ENCODE measurements at places on chromosomes 1 and 21. TPM values are rescaled to one million over a fixed set of nuclear protein-coding genes. Genes with fewer than 3 reads are reported as not detected.

- no peak overlapping the region for H3K27ac ChIP-seq
- H3K4me1 ChIP-seq, result no peaks in the 10 kb centered on the region
- H3K4me3 ChIP-seq, result no peak overlapping the region
- H3K36me3 ChIP-seq, result no peaks in the 10 kb centered on the region
- DNase-seq, result no peak
Observed at GRCh38 chr1:183515002-183515689, 42.8 kb downstream of the SMG7 start.

GRCh38 chr1:87899017-87899416 lies 570.3 kb downstream of the LMO4 start:
- no peaks in the 10 kb centered on the region for H3K4me1 ChIP-seq
- no peak overlapping the region for H3K4me3 ChIP-seq
- no peaks in the 10 kb centered on the region for H3K27me3 ChIP-seq

GRCh38 chr1:204041803-204042505 lies 31.0 kb upstream of the SOX13 start:
- no peaks in the 10 kb centered on the region for H3K27me3 ChIP-seq
- H3K36me3 ChIP-seq, result no peaks in the 10 kb centered on the region
- DNase-seq, result no peak

DNA sequence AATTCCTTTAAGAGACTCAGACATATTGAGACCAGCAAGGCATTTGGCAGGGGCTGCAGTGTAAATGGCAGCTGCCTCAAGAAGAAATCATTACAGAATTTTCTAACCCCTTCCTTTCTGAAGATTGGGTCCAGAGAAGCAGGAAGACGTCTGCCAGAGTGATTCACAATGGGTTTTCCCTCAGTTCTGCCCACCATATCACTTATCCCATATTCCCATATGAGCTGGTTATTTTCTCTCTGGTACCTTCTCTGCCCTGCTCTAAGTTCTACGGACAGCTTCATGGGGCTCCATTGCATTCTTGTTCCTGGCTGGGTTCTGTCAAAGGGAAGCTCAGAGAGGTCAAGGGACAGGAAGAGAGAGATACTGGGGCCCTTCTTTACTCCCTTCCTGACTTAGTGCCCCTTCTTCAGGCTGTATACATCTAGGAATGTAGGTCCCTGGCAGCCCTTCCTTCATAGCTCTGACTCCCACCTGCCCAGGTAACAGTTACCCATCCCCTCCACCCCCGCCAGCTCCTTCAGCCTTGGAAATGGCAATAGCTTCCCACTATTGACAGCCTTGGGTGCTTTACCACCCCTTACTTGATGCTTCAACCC lies 420.6 kb upstream of the DAB1 start:
- H3K4me1 ChIP-seq, result no peaks in the 10 kb centered on the region
- DNase-seq, result no peak
- no peaks in the 10 kb centered on the region for H3K36me3 ChIP-seq
- H3K27ac ChIP-seq, result no peak overlapping the region

DNA sequence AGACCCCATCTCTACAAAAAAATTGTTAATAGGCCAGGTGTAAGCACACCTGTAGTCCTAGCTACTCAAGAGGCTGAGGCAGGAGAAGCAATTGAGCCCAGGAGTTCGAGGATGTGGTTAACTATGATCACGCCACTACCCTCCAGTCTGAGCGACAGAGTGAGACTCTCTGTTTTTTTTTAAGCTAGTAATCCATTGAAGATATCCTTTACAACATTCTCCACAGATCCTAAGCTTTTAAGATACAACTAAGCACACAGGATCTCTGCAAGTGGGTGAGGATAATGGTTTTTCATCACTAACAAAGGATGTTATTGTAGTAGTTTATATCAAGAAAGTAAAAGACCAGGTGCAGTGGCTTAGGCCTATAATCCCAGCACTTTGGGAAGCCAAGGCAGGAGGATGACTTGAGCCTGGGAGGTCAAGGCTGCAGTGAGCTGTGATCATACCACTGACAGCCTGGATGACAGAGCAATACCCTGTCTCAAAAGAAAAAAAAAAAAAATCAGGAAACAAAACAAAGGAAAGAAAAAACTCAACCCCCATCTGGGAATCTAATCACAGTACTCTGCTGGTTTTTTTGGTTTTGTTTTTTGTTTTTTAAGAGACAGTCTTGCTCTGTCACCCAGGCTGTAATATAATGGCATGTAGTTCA lies 166.1 kb downstream of the RERE start:
- H3K4me3 ChIP-seq, result no peak overlapping the region
- no peak for DNase-seq
- H3K27me3 ChIP-seq, result no peaks in the 10 kb centered on the region
- H3K27ac ChIP-seq, result no peak overlapping the region

DNA sequence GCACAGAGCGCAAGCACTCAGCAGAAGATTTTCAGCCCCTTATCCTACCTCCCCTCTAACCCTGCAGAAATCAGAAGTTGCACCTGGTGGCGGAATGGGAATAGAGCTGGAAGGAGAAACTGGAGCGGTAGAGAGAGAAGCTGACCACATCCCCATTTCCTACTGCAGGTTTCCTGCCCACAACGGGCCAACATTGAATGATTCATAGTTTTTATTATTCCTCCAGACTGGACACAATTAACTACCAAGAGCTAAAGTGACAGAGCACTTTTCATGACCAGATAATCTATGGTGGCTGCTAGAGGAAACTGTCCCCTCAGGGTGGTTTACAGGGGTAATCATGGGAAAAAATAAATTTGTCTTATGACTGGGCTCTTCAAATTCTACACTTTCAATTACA lies 21.3 kb upstream of the LRRC8D start:
- no peaks in the 10 kb centered on the region for H3K27me3 ChIP-seq
- no peak for DNase-seq

- no peak overlapping the region for H3K27ac ChIP-seq
- peaks cover 3% of the 10 kb centered on the region for H3K4me1 ChIP-seq
- H3K27me3 ChIP-seq, result no peaks in the 10 kb centered on the region
- no peak overlapping the region for H3K4me3 ChIP-seq
- H3K36me3 ChIP-seq, result no peaks in the 10 kb centered on the region
Observed at GRCh38 chr1:214563881-214564280, 12.5 kb upstream of the PTPN14 start.

DNA sequence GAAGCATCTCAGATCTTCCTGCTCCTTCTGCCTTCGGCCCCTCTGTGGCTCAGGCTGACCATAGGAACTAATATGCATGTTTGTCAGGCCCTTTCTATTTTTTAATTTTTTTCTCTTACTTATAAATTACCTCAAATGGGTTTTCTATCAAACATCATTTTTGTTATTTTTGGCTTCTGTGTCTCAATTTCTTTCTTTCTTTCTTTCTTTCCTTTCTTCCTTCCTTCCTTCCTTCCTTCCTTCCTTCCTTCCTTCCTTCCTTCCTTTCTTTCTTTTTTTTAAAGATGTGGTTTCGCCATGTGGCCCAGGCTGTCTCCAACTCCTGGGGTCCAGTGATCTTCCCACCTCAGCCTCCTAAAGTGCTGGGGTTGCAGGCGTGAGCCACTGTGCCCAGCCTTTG lies 36.2 kb upstream of the TLR5 start:
- peak overlapping the region; percentile 74 for H3K27ac ChIP-seq
- DNase-seq, result no peak
- H3K4me3 ChIP-seq, result no peak overlapping the region

GRCh38 chr21:37842163-37842919 lies 73.9 kb downstream of the KCNJ6 start:
- no peak overlapping the region for H3K4me3 ChIP-seq
- H3K27ac ChIP-seq, result no peak overlapping the region
- no peaks in the 10 kb centered on the region for H3K36me3 ChIP-seq
- no peak for DNase-seq

GRCh38 chr1:59411147-59411546 lies 114.3 kb downstream of the FGGY start:
- no peak overlapping the region for H3K4me3 ChIP-seq
- H3K36me3 ChIP-seq, result no peaks in the 10 kb centered on the region
- H3K27ac ChIP-seq, result no peak overlapping the region
- H3K4me1 ChIP-seq, result no peaks in the 10 kb centered on the region
- no peaks in the 10 kb centered on the region for H3K27me3 ChIP-seq
- DNase-seq, result no peak

GRCh38 chr1:184112176-184112948 lies 60.8 kb downstream of the TSEN15 start:
- no peak overlapping the region for H3K27ac ChIP-seq
- no peak for DNase-seq
- H3K36me3 ChIP-seq, result no peaks in the 10 kb centered on the region
- no peaks in the 10 kb centered on the region for H3K27me3 ChIP-seq
- no peaks in the 10 kb centered on the region for H3K4me1 ChIP-seq

DNA sequence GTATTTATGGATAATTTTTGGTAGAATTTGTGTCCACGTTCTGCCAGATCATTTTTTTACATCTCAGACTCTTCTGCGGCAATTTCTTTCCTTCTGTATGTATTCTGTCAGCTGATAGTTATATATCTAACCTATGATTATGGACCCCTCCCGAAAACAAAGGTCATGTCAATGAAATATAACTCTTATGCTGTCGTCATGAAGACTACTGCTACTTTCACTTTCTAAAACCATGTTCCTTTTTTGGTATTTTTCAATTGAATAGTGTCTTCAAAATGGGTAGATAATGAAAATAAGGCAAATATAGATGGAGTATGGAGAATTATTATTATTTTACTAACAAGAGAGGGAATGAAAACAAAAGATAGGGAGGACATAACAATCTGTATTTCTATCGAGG lies 3.2 kb downstream of the ANGPTL1 start:
- no peaks in the 10 kb centered on the region for H3K36me3 ChIP-seq
- peak overlapping the region; percentile 16 for H3K27ac ChIP-seq
- H3K4me3 ChIP-seq, result peak overlapping the region; percentile 15
- DNase-seq, result no peak
- no peaks in the 10 kb centered on the region for H3K27me3 ChIP-seq
- H3K4me1 ChIP-seq, result no peaks in the 10 kb centered on the region

- no peaks in the 10 kb centered on the region for H3K36me3 ChIP-seq
- H3K4me1 ChIP-seq, result no peaks in the 10 kb centered on the region
- no peaks in the 10 kb centered on the region for H3K27me3 ChIP-seq
- no peak within 1 kb of the TSS for H3K4me3 ChIP-seq
Observed at GRCh38 chr1:204359474-204360255, at the start of gene PLEKHA6. PLEKHA6 (minus strand) TSS chr1:204359929; CDS start chr1:204273727, 86,202 bp downstream.

DNA sequence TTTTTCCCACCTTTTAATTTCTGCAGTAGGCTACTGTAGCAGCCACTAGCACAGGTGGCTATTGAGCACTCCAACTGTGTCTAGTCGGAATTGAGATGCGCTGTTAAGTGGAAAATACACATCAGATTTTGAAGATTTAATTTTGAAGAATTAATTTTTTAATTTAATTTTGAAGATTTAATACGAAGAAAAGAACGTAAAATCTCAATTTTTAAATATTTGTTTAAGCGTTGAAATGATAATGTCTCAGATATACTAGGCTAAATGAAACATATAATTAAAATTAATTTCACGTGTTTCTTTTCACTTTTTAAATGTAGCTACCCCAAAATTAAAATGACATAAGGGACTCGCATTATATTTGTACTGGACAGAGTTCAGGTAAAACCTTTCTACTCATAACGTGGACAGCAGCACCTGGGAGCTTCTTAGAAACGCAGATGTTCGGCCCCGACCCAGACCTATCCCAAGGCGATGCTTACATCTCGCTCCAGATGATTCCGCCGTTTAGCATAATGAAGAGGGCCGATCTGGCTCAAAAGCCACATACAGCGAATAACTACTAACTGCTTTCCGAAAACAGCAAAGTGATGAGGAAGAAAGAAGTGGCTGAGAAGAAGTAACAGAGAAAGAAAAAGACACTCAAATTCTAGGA lies 717 bp downstream of the CRYZL1 start:
- H3K27me3 ChIP-seq, result no peaks in the 10 kb centered on the region
- H3K4me3 ChIP-seq, result peak overlapping the region; percentile 94
- H3K36me3 ChIP-seq, result no peaks in the 10 kb centered on the region
- no peaks in the 10 kb centered on the region for H3K4me1 ChIP-seq
- no peak for DNase-seq
- peak overlapping the region; percentile 93 for H3K27ac ChIP-seq

DNA sequence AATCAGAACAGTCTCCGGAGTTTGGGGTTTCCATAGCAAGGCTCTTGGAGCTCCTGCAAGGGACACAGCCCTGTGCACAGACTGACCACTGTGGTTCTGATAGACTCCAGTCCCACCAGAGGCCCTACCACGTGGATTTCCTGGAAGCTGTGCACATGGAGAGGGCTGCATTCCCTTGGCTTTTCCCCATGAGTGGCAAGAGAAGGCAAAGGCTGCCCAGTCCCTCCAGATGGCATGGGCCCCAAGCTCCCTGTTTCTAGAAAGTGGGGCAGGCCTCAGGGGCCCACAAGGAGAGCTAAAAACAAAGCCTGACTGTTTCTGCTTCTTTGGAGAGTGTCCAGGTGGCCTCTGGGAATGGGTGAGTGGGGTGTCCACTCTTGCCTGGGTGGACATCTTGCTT lies 87.5 kb downstream of the DDX20 start:
- no peak for DNase-seq
- no peaks in the 10 kb centered on the region for H3K27me3 ChIP-seq
- no peaks in the 10 kb centered on the region for H3K4me1 ChIP-seq
- H3K27ac ChIP-seq, result no peak overlapping the region
- H3K4me3 ChIP-seq, result no peak overlapping the region
- H3K36me3 ChIP-seq, result no peaks in the 10 kb centered on the region

- no peak overlapping the region for H3K27ac ChIP-seq
- no peaks in the 10 kb centered on the region for H3K36me3 ChIP-seq
- H3K27me3 ChIP-seq, result no peaks in the 10 kb centered on the region
- H3K4me3 ChIP-seq, result no peak overlapping the region
- no peaks in the 10 kb centered on the region for H3K4me1 ChIP-seq
Observed at GRCh38 chr1:235468970-235469369, 35.3 kb downstream of the B3GALNT2 start.

- DNase-seq, result no peak
- H3K27me3 ChIP-seq, result no peaks in the 10 kb centered on the region
- no peak overlapping the region for H3K4me3 ChIP-seq
- H3K4me1 ChIP-seq, result no peaks in the 10 kb centered on the region
Observed at GRCh38 chr21:36015045-36015444, 45.3 kb downstream of the SETD4 start.

The PDC gene
- not detected for total RNA-seq

The CASQ1 gene
- 0.59 TPM for total RNA-seq

The NRDC gene
- total RNA-seq, result 97.5 TPM

The PROK1 gene
- 0.73 TPM for total RNA-seq

The SNX7 gene
- total RNA-seq, result 22.6 TPM

The ERVH48-1 gene
- not detected for total RNA-seq

The TFF2 gene
- not detected for total RNA-seq

The MASP2 gene
- total RNA-seq, result not detected

The FCGR2B gene
- total RNA-seq, result 40.0 TPM

The ANKRD65 gene
- total RNA-seq, result 12.2 TPM

The DDOST gene
- 127 TPM for total RNA-seq

The PRAMEF26 gene
- not detected for total RNA-seq

The SRM gene
- total RNA-seq, result 71.4 TPM
